CD14-positive monocyte (primary cell): ENCODE measurements at places on chromosomes 3 and 15.
A peak's percentile ranks its signal among the peaks of the same experiment; 100 is the strongest.

GRCh38 chr3:171840811-171841619 is 2.1 kb upstream of the TMEM212 start:
- no peak for DNase-seq

DNA sequence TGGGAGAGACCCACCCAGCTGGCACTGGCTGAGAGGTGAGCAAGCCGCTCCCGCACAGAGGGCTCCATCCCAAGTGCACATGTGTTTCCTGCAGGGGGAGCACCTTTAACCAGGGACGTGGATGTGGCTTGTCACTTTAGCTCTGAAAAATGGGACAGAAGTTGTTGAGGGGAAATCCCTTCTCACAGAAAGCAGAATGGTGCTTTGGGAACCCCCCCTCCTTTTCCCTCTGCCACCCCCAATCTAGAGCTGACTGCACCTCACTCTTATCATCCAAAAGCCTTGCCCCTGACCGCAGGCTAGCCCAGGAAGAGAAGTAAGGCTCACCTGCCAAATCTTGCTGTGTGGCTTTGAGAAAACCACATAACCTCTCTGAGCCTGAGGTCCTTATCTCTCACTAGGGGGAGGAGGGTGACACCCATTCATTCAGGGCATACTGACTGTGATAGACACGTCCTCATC is 77.9 kb downstream of the RPN1 start:
- DNase-seq, result no peak

GRCh38 chr3:168865022-168865551 is 769.4 kb upstream of the GOLIM4 start:
- no peak for DNase-seq

GRCh38 chr3:140206196-140207040 is 271.4 kb downstream of the CLSTN2 start:
- DNase-seq, result no peak

GRCh38 chr3:2423143-2423542 is 324.5 kb downstream of the CNTN4 start:
- DNase-seq, result no peak

- DNase-seq, result no peak
Measured at GRCh38 chr3:122520861-122521260, 6.1 kb upstream of the KPNA1 start.

- peak; percentile 33 for DNase-seq
Measured at GRCh38 chr3:42020684-42021307, 58.9 kb upstream of the ULK4 start.

DNA sequence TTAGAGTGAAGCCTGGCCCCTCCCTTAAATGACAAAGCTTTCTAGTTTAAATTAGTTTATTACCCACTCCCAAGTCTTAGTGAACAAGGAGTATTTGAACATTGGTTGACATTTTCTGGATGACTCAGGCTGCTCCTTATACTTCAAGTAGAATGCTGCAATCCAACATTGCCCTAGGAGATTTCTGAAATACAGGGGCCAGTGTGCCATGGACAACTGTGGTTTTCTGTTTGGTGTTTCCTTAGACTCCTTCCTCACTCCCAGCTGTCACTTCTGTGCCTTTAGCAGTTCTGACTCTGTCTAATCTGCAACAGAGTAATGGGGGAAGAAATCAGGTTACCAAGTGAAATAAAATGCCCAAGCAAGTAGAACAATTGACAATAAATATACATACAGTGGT is 116.1 kb upstream of the P2RY1 start:
- no peak for DNase-seq

DNA sequence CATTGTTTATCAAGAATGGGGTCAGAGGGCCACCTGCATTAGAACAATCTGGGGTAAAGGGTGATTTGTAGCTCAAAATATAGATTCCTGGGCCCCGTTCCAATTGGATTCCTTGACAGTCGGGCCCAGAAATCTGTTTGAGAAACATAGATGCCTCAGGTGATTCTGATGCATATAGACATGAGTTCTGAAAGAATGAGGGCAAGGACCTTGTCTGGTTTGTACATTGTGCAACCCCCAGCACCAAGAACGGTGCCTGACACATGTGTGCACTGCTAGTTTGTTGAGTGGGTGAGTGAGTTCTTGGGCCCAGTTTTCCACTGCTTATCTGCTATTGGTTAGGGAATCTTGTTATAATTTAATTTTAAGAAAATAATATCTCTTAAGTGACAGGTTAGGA is 16.6 kb downstream of the CRYBG3 start:
- DNase-seq, result no peak

DNA sequence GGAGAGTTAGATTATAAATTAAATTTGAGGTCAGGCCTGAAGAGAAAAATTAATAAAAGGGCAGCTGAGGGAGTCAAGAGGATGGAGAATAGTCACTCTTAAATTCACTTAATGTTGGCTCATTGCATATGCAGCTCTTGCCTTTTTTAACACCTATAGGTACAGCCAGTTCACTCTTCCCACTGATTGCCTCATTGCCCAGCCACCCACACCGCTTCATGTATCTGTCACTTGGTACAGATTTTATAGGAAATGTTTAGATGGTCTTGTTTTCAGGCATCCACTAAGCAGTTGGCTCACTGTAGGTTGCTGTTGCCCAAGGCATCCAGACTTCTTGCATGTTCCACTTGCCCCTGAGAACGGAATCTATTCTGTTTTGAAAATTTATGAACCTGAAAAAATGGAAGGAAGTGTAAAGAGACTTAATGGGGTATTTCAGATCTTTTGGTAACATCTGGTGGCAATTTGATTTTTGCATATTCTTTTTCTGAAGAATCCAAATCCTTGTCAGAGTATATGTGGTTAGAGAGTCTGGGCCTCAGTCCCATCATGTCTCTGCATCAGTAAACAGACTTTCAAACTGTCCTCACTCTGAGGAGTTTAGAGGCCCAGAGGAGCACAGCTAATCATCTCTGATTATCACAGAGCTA is 151.9 kb downstream of the RBPMS2 start:
- no peak for DNase-seq

DNA sequence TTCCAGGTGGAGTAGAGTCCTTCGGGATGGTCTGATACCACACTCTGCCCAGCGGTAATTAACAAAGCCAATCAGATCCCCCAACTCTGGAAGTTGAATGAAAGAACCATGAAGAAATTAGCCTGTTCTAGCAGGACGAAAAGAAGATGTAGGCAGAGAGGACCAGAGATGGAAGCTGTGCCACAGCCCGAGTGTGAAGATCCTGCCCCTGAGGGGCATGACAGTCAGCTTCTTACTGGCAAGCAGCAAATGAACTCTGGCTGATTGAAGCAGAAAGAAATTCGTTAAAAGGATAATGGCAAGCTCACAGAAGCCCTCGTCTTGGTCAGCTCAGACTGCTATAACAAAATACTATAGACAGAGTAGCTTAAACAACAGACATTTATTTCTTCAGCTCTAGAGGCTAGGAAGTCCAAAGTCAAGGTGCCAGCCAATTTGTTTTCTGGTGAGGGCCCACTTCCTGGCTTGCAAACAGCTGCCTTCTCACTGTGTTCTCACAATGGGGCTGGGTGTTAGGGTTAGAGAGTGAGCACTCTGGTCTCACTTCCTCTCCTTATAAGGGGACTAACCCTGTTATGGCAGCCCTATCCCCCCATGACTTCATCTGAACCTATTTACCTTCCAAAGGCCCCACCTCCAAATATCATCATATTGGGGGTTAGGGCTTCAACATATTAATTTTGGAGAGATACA is 307.1 kb downstream of the VPS13C start:
- no peak for DNase-seq

GRCh38 chr3:50352781-50353180 is 2.1 kb downstream of the CYB561D2 start:
- peak; percentile 55 for DNase-seq

DNA sequence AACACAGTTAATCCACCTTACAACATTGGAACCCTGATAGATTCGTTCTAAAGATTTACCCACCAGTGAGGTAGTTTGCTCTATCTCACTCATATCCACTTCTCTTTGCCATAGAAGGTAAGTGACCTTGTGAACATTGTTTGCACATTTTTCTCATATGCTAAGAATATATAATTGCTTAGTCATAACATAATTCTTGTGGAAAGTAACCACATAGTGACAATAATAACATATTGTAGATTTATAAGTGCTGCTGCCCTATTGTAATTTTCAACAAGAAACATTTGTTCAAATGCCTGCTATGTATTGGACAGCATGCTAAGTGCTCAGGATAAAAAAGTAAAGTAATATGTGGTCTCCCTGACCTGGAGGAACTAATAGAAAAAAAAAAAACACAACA is 554.2 kb upstream of the KCNMB2 start:
- no peak for DNase-seq

DNA sequence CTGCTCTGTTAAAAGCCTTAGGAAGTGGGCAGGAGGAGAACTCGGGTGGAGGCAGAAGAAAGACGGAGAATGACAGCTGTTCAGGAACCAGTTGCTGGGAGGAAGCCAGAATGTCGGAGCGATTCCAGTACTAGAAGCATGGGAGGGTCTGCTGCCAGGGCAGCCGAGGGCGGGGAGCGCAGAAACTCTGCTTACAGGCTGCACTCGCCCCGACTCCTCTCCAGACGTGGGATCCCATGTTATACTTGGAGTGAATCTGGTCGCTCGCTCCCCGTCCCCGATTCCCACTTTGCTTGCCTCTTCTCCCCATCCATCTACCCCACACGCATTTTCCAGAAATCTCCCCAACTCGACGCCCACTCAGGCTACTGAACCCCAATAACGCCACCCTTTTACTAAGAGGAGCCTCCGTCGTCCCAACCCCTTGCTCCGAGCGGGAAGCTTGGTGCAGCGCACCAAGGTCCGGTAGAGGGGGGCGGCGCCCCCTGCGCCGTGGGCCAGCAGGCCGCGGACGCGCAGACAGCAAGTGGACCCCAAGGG is 665 bp downstream of the GATM start:
- no peak for DNase-seq

DNA sequence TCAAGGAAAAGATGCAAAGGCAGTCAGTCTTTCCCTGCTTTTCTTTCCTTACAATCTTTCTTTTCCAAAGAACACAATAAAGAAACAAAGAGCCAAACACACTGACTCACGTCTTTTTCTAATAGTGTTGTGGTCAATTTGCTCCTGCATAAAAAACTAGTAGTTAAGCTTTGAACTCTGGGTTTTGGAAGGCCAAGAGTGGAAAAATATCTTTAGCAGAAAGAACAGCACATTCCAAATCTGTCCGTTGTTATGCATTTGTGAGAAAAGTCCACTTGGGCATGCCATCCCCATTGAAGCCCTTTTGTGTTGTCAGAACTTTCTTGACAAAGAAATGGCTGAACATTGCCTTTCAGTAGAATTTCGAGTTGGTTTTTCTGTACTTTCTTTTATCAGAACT is 18.2 kb downstream of the COL8A1 start:
- DNase-seq, result no peak

DNA sequence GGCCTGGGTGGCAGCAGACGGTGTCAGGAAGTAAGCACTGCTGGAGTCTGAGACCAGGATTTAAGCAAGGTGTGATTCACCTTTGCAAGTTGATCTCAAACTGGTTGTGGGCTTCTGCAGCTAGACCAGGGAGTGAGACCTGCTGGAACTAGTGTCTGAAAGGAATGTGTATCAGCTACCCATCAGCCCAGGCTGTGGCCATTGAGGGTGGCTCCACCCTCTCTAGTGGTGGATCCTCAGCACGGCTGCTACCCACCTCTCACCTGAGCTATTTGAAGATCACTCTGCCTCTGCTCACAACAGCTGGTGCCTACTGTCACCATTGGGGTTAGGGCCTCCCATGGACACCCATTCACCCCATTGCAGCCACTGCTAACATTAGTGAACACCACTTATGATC is 140.3 kb upstream of the DCBLD2 start:
- no peak for DNase-seq

GRCh38 chr3:95971573-95971972 is 842.8 kb upstream of the EPHA6 start:
- DNase-seq, result no peak

DNA sequence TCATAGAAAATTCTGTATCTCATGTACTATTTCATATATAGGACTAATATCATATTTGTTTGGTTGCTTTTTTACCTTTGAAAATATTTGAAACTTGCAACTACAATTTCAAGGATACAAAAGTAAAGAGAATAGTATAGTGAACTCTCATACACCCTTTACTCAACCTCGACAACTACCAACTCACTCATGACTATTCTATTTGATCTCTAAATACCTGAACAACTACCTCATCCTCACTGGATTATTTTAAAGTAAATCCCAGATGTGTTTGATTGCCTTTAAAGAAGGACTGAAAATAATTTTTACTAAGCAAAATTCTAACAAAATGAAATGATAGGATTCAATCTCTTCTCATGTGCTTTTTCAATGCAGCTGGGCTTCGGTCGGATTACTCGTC is 12.1 kb downstream of the TMPRSS7 start:
- DNase-seq, result no peak

- no peak for DNase-seq
Measured at GRCh38 chr3:40262331-40262730, 47.2 kb upstream of the EIF1B start.

DNA sequence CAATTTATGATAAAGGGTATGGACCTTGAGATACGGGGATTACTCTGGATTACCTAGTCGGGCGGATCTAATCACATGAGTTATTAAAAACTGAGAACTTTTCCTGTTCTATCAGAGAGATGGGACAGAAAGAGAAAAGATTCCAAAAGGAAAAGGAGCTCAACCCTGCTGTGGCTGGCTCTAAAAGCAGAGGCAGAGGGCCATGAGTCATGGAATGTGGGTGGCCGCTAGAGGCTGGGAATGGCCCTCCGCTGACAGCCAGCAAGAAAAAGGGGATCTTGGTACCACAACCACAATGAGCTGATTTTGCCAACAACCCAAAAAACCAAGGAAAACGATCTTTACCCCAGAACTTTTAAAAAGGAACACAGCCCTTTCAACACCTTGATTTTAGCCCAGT is 210.0 kb downstream of the MAGI1 start:
- no peak for DNase-seq

- DNase-seq, result peak; percentile 90
Measured at GRCh38 chr15:25761971-25762662, 101.0 kb downstream of the ATP10A start.

DNA sequence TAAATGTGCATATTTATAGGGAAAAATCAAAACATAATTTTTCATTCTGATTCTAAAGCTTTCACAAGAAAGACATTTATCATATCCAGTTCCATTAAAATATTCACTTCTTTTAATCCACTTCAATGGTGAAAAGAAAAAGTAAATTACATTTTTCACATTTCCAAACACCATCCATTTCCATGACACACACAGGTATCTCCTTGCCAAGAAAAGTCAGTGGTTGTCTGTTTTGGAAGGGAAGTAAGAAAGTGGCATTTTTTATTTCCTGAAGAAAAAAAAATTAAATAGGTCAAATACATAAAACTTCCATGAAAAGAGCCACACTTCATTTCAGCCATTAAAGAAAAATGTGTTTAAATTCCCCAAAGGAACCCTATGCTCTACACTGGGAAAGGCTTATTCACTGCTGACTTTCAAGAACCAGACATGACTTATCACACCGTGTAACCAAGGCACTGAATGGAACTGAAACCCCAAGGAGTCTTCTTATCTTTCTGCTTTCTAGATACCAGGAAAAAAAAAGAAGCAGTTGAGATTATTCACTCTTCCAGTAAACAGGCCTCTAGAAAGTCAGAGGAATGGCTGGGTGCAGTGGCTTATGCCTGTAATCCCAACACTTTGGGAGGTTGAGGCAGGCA is 44.5 kb downstream of the OSBPL10 start:
- DNase-seq, result no peak

- no peak for DNase-seq
Measured at GRCh38 chr3:128679338-128679737, 28.7 kb upstream of the RPN1 start.

GRCh38 chr3:16896820-16897219 is 12.1 kb downstream of the PLCL2 start:
- DNase-seq, result no peak

GRCh38 chr3:82745544-82745943 is 984.1 kb upstream of the GBE1 start:
- no peak for DNase-seq
